Mucosa of gallbladder (tissue), 1 donor: ENCODE measurements at places on chromosomes 16 and 17. TPM values are rescaled to one million over a fixed set of nuclear protein-coding genes. Genes with fewer than 3 reads are reported as not detected.

- DNase-seq, result no peak
Observed at GRCh38 chr16:263182-263774, 12.5 kb downstream of the RGS11 start.

GRCh38 chr17:35684055-35684802 lies 47.2 kb upstream of the RASL10B start:
- no peak for DNase-seq

DNA sequence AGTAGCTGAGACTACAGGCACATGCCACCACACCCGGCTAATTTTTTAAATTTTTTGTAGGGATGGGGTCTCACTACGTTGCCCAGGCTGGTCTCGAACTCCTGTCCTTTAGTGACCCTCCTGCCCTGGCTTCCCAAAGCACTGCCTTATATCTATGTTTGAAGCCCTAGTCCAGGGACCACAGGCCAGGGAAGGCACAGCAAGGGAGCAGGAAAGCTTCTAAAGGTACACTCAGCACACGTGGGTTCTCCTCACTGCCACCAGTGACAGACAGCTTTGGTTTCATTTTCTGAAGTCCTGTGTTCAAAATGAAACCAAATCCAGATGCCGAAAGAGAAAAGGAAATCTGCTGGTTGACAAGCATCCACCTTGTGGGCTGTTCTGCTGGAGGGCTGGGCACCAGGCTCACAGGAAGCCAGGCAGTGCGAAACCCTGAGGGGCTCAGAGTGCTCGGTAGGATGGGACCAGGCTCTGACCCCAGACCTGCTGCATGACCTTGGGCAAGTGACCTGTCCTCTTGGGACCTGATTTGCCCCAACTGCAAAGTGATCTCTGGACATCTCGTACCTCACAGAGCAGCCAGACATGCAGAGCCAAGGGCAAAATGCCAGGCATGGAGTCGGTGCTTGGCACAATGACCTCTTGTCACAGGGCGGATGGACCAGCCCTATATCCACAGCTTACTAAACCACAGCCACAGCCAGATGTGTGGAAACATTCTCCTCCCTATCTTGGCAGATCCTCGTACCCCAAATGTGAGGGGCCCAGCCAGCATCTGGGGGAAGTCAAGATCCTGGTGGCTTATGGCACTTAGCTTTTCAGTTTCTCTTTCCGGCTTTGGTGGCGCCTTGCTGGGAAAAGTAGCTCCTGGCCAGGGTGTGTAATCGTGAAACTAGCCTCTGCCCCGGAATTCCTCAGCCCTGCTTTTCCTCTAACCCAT lies 2.8 kb upstream of the SOCS1 start:
- DNase-seq, result no peak

DNA sequence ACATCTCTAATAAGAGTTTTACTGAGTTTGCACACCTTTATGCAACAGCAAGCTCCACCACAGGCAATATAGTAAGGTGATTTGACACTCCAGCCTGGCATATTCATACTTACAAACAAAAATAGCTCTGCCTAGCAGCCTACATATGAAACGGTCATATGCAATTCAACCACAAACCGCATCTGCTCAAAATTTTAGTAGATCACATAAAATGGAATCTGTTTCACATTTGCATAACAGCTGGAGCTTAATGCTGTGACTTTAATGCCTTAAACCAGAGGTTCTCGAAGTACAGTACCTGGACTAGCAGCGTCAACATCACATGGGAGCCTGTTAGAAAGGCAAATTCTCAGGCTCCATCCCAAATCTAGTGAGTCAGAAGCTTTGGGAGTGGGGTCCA lies 578.4 kb downstream of the CDH11 start:
- DNase-seq, result no peak

Gene SMIM5
- 15.5 TPM for total RNA-seq

Gene PDPK1
- 72.0 TPM for total RNA-seq

Gene ABCA6
- total RNA-seq, result 15.6 TPM

Gene HOXB1
- total RNA-seq, result not detected
